ENCODE measurements at places on chromosomes 11 and 22.

- no peak overlapping the region for H3K4me3 ChIP-seq
- no peak for DNase-seq
- peaks cover 94% of the 10 kb centered on the region for H3K4me1 ChIP-seq
- H3K36me3 ChIP-seq = no peaks in the 10 kb centered on the region
- H3K27ac ChIP-seq = peak overlapping the region; percentile 54
Measured at GRCh38 chr11:68329536-68329935, 17.1 kb downstream of the LRP5 start.

DNA sequence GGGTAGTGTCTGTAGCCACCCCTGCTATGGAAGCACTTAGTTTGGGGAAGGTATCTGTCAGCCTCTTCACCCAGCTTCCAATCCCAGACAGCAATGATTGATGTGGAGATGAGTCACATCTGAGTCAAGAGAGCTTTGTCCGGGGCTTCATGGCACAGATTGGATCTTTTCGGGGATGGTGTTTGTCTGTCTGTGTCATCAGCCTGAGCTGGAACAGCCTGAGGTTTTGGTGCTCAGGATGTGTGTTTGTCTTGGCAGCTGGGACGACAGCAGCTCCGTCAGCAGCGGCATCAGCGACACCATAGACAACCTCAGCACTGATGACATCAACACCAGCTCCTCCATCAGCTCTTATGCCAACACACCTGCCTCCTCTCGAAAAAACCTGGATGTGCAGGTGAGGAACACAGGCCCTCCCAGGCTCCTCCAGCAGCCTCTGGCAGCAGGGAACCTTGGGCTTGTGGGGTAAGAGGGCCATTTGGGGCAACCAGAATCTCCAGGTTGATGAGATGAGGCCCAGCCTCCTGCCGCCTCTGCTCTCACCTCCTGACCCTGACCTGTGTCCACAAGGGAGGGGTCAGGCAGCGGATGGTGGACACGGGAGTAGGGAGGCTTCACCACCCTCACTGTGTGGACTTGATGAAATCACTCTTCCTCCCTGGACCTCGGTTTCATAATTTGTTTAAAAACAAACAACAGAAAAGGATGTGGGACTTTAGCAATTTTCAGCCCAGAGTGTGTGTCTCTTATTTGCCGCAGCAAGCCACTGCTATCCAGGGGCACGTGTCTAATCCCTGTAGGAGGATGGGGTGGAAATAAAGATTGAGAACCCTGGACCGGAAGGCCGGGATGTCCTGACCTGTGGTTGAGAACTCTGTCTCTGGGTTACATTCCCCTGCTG is 124.3 kb downstream of the DBX1 start:
- H3K27ac ChIP-seq = peak overlapping the region; percentile 63
- peaks cover 50% of the 10 kb centered on the region for H3K36me3 ChIP-seq
- no peaks in the 10 kb centered on the region for H3K27me3 ChIP-seq
- no peak overlapping the region for H3K4me3 ChIP-seq

GRCh38 chr22:47197773-47198500 is 435.5 kb downstream of the TBC1D22A start:
- H3K4me1 ChIP-seq = no peaks in the 10 kb centered on the region
- no peak overlapping the region for H3K27ac ChIP-seq
- DNase-seq = peak; percentile 18
- no peak overlapping the region for H3K4me3 ChIP-seq
- no peaks in the 10 kb centered on the region for H3K36me3 ChIP-seq

DNA sequence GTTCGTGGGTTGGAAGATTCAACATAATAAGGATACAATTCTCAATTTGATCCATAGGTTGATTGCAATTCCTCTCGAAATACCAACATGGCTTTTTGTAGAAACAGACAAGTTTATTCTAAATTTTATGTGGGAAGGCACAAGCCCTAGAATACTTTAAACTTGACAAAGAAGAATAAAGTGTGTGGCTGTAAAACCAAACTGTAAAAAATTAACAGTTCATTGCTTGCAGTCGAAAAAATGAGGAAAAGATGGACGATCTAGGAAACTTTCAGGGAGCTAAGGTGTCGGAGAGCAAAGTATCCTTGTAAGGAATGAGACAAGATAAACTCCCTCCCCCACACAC is 1.0 kb upstream of the GLB1L3 start:
- no peak overlapping the region for H3K4me3 ChIP-seq
- peaks cover 23% of the 10 kb centered on the region for H3K4me1 ChIP-seq
- no peak for DNase-seq
- H3K27ac ChIP-seq = no peak overlapping the region
- no peaks in the 10 kb centered on the region for H3K36me3 ChIP-seq
- H3K27me3 ChIP-seq = no peaks in the 10 kb centered on the region

DNA sequence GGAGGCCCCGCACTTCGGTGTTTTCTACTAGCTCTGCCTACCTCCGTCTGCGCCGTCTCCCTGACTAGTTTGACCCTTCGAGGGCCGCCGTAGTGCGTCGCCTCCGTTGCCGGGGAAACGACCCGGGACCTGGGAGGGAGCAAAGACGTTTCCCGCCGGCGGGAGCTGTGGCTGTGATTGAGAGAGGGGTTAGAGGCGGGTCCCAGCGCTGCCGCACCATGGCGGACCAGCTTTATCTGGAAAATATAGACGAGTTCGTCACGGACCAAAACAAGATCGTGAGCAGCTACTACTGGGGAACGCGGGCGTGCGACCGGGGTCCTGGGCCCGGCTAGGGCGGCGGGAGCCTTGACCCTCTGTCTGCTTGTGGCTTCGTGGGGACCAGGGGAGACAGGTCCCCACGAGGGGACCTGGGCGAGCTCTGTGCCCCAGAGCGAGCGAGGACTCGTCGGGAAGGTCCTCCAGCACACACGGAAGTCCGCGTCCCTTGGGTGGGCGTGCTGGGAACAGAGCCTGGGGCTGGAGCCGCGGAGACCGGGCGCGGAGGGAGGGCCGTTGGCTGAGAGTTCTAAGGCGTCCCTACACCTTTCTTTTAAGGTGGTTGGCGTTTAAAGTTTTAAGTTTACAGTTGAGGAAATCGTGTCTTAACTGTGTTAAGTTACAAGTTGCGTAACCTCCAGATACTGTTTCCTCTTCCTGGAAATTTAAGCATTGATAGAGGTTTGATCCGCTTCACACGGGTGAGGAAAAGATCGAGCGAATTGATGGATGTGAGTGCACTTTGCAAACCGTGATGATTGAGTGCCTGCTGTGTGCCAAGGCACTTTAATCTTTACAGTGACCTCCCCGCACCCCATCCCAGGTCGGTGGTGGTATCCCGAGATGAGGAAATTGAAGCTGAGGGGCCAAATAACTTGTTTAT is at the start of gene POLD3:
TSS of gene POLD3 (plus strand) at position 142 of the 922 bp plus-strand sequence. CDS start at position 219, 77 bp downstream.
- H3K36me3 ChIP-seq = peaks cover 4% of the 10 kb centered on the region
- peaks cover 8% of the 10 kb centered on the region for H3K4me1 ChIP-seq
- DNase-seq = peak; percentile 96
- H3K27ac ChIP-seq = peak within 1 kb of the TSS; percentile 85

- peaks cover 15% of the 10 kb centered on the region for H3K36me3 ChIP-seq
- H3K27ac ChIP-seq = peak overlapping the region; percentile 93
- H3K4me1 ChIP-seq = peaks cover 20% of the 10 kb centered on the region
- DNase-seq = no peak
- no peaks in the 10 kb centered on the region for H3K27me3 ChIP-seq
Measured at GRCh38 chr11:85628771-85629341, 463 bp downstream of the TMEM126B start.

- H3K36me3 ChIP-seq = no peaks in the 10 kb centered on the region
- peaks cover 18% of the 10 kb centered on the region for H3K27me3 ChIP-seq
- no peak for DNase-seq
- no peaks in the 10 kb centered on the region for H3K4me1 ChIP-seq
Measured at GRCh38 chr22:20166703-20167102, 15.8 kb upstream of the CCDC188 start.

DNA sequence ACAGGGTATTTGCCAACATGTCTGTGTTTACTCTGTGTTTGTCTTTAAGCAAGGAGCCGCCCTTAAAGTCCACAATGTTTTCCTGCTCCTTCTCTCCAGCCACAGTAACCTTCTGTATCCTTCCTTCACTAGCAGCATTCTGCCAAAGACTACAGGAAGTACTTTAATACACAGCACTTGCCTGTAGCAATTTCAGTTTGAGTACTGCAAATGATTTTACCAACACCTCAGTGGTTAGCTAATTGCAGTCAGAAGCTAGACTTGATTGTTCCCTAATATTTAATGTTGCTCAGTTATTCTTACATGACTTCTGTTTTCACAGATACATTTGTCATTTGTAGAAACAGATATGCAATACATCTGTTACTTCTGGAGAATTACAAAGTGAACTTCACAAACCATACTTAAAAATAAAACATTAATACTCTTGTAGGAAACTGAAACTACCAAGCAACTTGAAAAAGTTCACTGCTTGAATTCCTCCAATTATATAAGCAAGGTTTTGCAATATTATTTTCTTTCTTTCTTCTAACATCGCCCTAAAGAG is 69.1 kb downstream of the FCHSD2 start:
- peaks cover 13% of the 10 kb centered on the region for H3K4me1 ChIP-seq
- H3K36me3 ChIP-seq = peaks cover 7% of the 10 kb centered on the region
- H3K4me3 ChIP-seq = peak overlapping the region; percentile 22
- DNase-seq = no peak

GRCh38 chr11:117456027-117456720 is 128.5 kb downstream of the CEP164 start:
- no peak overlapping the region for H3K4me3 ChIP-seq
- no peak overlapping the region for H3K27ac ChIP-seq
- H3K36me3 ChIP-seq = no peaks in the 10 kb centered on the region
- DNase-seq = peak; percentile 28

DNA sequence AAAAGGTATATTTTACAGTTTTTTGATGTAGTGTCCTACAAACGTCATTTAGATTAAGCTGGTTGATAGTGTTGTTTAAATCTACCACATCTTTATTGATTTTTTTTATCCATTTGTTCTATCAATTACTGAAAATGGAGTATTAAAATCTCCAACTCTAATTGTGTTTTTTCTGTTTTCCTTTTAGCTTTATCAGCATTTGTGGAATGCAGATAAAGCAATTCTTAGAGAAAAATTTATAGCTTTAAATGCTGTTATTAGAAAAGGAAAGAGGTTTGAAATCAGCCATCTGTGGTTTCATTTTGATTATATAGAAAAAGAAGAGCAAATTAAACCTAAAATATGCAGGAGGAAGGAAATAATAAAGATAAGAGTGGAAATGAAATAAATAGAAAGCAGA is 39.4 kb upstream of the CBX6 start:
- peaks cover 10% of the 10 kb centered on the region for H3K27me3 ChIP-seq
- no peaks in the 10 kb centered on the region for H3K4me1 ChIP-seq
- DNase-seq = no peak
- no peak overlapping the region for H3K4me3 ChIP-seq
- H3K36me3 ChIP-seq = no peaks in the 10 kb centered on the region

GRCh38 chr11:118238929-118239328 is 13.2 kb downstream of the MPZL3 start:
- H3K4me3 ChIP-seq = no peak overlapping the region
- H3K36me3 ChIP-seq = no peaks in the 10 kb centered on the region
- no peaks in the 10 kb centered on the region for H3K27me3 ChIP-seq
- no peak overlapping the region for H3K27ac ChIP-seq

GRCh38 chr11:101439488-101439887 is 144.3 kb downstream of the TRPC6 start:
- DNase-seq = no peak
- no peak overlapping the region for H3K4me3 ChIP-seq
- no peaks in the 10 kb centered on the region for H3K27me3 ChIP-seq
- H3K27ac ChIP-seq = no peak overlapping the region

GRCh38 chr11:78298291-78298771 is 109.6 kb downstream of the USP35 start:
- no peak overlapping the region for H3K27ac ChIP-seq
- no peaks in the 10 kb centered on the region for H3K27me3 ChIP-seq
- no peak for DNase-seq
- no peak overlapping the region for H3K4me3 ChIP-seq
- H3K36me3 ChIP-seq = no peaks in the 10 kb centered on the region
- H3K4me1 ChIP-seq = peaks cover 4% of the 10 kb centered on the region

DNA sequence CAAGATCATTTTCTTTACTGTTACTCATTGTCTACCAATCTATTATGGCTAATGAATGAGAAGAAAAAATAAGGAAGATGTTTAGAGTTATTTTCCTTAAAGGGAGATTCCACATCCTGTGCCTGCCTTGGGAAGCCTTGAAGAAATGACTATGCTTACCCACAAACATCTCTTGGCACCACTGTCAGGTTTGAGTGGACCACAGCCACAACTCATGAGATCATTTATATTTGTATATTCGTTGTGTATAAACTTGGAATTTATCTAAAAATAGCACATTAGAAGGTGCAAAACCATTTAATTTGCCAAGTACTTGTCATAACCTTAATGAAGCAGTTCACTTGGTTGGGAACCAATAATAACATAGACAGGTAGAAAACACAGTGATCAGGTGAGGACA is 740.8 kb downstream of the DLG2 start:
- no peaks in the 10 kb centered on the region for H3K4me1 ChIP-seq
- H3K36me3 ChIP-seq = no peaks in the 10 kb centered on the region
- no peak overlapping the region for H3K4me3 ChIP-seq
- H3K27ac ChIP-seq = no peak overlapping the region

- H3K27ac ChIP-seq = no peak overlapping the region
- no peaks in the 10 kb centered on the region for H3K4me1 ChIP-seq
Measured at GRCh38 chr11:37411289-37411688, 813.3 kb upstream of the RAG2 start.

- H3K27ac ChIP-seq = no peak overlapping the region
- no peak overlapping the region for H3K4me3 ChIP-seq
- no peaks in the 10 kb centered on the region for H3K4me1 ChIP-seq
- no peaks in the 10 kb centered on the region for H3K36me3 ChIP-seq
- no peak for DNase-seq
Measured at GRCh38 chr11:112440518-112440917, 179.9 kb upstream of the PLET1 start.

GRCh38 chr22:17576470-17576869 is 13.2 kb downstream of the SLC25A18 start:
- peaks cover 7% of the 10 kb centered on the region for H3K4me1 ChIP-seq
- no peak overlapping the region for H3K4me3 ChIP-seq
- H3K36me3 ChIP-seq = no peaks in the 10 kb centered on the region
- no peak overlapping the region for H3K27ac ChIP-seq
- DNase-seq = no peak

DNA sequence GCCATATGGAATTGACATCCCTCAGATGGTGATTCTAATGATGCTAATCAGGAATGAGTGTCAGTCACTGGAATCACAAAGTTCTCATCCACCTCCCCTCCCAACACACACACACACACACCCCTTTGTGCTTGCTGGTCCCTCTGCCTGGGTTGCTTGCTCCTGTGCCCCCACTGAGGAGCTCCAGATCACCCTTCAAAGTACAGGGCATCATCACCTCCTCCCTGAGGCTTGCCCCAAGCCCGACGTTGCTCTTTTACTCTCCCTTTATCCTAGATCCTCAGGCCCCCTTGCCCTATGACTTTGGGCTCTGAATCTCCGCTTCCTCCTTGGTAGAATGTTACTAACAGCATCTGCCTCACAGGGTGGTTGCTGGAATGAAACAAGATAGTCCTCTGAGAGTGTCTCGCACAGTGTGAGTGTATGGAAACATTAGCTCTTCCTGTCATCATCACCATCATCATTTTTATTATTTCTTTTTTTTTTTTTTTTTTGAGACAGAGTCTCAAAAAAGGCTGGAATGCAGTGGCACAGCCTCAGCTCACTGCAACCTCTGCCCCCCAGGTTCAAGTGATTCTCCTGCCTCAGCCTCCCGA is 3.4 kb downstream of the TOM1 start:
- H3K4me1 ChIP-seq = peaks cover 23% of the 10 kb centered on the region
- no peaks in the 10 kb centered on the region for H3K36me3 ChIP-seq
- no peak overlapping the region for H3K27ac ChIP-seq
- H3K27me3 ChIP-seq = no peaks in the 10 kb centered on the region

- DNase-seq = no peak
- no peaks in the 10 kb centered on the region for H3K36me3 ChIP-seq
- H3K27ac ChIP-seq = no peak overlapping the region
- H3K4me1 ChIP-seq = no peaks in the 10 kb centered on the region
Measured at GRCh38 chr11:15927864-15928217, 428.5 kb downstream of the SOX6 start.

- H3K27me3 ChIP-seq = peaks cover 65% of the 10 kb centered on the region
- no peaks in the 10 kb centered on the region for H3K36me3 ChIP-seq
- H3K4me1 ChIP-seq = peaks cover 19% of the 10 kb centered on the region
- peak overlapping the region; percentile 41 for H3K4me3 ChIP-seq
Measured at GRCh38 chr11:35419830-35420333, 524 bp upstream of the SLC1A2 start.
